Epithelial cell of prostate (primary cell): ENCODE measurements at places on chromosomes 11 and 22.

DNA sequence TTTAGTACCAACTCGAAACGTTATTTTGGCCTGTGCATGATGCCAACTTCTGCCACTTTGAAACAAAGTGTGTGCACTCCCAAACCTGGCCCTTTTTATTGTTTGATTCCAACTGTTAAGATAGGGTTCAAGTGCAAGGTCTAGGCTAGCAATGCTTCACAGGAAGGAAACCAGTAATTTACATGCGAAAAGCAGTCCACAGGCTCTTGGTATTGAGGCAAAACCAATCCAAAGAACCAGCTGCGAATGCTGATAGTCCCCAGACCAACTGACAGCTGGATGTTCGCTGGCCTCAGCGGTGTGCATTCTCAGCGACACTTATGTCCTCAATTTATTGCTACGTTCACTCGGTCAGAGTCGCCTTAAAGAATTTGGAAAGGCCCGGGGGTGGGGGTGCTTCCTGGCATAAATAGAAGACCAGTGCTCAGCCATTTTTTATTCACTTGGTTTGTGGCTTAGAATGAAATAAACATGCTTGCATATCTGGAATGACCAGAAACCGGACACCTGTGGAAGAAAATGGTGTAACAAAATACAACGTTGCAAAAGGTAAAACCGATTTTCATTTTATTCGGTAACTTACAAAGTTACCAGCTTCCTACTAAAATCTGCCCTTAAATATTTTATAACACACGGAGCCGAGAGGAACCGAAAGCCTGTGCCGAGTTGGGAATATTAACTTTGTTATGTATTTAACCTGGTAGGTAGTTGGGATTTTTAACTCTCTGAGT lies 1.6 kb downstream of the CPT1A start:
- DNase-seq: no peak

- DNase-seq: no peak
These were observed 56.9 kb downstream of the ME3 start for GRCh38 chr11:86615487-86615886.

GRCh38 chr22:41447435-41448188 lies 1.0 kb upstream of the TOB2 start:
- DNase-seq: no peak

DNA sequence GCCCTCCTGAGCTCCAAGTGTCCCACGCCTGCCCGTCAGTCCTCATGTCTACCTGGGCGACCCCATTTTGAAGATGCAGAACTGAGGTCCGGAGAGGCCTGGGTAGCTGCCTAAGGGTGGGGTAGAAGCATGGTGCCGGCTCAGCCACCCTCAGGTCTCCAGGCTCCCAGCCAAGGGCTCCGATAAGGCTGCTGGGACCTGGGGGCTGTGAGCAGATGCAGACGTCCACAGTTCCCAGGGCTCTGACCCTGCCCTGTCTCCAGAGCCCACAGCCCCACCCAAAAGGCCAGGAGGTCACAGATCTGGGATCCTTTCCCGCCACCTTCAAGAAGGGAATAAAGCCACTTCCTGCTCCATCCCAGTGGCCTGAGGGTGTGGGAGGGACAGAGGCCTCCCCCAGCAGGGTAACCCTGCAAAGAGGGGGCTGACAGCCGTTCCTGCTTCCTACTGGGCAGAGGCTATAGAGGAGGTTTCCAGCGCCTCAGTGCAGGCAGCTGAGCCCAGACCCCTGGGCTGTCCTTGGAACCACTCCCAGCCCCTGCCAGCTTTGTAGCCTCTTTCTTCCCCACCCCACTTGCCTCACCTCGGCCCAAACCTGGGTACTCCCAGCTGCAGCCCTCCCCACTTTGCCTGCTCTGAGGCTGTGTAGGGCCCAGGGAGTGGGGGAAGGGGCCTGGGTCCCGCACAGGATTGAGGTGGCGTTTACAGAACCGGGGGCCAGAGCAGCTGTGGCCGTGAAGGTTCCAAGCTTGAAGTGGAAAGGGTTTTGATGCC lies 85.5 kb downstream of the CDKN1C start:
- DNase-seq: no peak

DNA sequence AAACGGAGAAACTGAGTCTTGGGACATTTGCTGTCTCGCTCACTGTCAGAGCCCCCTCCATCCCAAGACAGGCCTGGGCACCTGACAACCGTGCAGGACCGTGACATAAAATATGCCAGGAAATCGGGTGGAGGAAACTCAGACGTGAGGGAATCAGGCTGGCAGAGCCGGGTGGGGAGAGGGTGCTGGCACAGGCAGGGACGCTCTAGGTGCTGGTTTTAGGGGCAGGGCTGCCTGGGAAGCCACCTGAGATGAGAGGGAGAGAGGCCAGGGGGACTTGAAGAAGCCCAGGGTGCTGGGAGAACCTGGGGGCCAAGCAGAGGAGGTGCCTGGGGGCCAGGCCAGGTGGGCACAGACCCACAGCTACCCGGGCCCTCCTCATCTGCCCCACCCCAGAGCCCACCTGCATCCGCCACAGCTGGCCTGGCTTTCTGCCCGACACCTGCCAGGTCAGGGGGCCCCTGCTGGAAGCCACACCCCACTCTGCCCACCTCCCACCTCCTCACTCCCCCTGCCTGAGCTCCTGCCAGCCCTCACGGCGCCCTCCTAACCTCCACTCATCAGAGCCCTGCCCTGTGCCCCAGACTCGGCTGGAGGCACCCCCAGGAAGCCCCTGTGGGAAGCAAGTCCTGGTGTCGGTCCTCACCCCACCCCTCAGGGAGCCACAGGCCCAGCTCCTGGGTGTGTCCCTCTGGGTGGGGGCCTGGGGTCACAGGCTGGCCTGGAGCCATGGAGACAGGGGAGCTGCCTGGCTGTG lies 27.3 kb upstream of the MUC5AC start:
- no peak for DNase-seq
